Adrenal gland (tissue), 19 donors: ENCODE measurements at places on chromosomes 3 and 15. TPM values are rescaled to one million over a fixed set of nuclear protein-coding genes. Genes with fewer than 3 reads are reported as not detected.

DNA sequence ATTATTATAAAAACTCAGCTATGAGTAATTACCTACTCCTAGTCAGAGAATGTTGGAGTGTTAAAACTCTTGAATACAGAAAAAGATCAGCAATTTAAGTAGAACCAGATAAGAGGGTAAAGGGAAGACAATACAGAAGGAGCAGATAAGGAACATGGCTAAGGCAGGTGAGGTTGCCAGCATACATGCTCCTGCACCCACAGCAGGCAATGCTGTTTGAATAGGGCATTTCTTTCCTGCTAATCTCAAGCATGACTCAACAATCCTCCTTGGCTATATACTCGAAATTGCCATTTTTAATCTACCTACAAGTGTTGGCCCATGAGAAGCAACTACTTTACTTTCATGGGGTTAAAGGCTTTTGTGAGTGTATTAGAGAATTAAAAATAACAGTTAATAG is 494.5 kb downstream of the DIPK2A start:
- DNase-seq = no peak

DNA sequence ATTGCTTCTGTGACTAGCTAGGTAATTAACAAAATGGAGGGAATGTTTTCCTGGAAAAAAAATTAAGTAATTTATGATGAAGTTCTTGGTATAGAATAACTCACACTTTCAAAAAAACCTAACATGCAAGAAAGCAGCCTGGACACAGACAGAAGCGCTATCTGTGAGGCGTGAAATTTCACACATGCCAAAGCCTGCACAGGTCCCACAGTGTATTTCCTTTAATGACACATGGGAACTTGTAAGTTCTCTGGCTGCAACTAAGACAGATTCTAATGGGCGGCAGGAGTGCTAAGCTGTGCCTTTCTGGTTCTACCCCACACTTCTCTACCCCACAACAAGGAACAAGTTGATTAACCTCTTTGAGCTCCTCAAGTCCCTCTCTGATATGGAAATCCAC is 84.9 kb upstream of the NEO1 start:
- DNase-seq = no peak

GRCh38 chr3:99534951-99535704 is 103.3 kb upstream of the COL8A1 start:
- DNase-seq = no peak

DNA sequence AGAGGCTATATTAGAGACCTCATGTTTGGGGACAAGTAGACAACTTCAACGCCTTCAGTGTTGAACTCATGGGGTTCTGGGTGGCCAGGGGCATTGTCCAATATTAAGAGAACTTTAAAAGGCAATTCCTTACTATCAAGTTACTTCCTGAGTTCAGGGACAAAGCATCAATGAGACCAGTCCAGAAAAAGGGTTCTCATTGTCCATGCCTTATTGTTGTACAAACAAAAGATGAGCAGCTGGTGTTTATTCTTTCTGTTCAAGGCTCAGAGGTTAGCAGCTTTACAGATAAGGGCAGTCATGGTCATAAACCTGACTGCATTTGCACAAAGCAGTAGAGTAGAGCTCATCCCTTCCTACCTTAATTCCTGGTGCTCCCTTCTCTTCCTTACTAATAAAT is 18.5 kb upstream of the PDHB start:
- DNase-seq = no peak

- no peak for DNase-seq
Measured at GRCh38 chr3:119140466-119140865, 5.5 kb upstream of the TEX55 start.

GRCh38 chr15:98146031-98146820 is 185.7 kb downstream of the ARRDC4 start:
- DNase-seq = no peak

DNA sequence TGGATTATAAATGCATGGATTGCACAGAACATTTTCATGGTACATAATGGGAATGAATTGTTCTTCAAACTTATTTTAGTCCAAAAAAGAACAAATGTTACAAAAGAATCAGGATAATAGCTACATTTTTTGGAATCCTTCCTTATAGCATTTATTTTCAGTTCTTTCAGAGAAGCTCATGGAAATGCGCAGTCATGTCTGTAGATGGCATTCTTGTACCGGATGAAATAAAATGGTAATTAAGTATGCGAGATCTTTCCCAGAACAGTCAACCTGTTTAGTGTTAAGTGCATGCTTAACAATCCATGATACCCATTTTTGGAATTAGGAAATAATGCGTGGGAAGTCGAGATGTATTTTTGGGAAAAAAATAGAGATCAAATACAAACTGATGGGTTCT is 38.2 kb upstream of the GOLGA8B start:
- DNase-seq = no peak

DNA sequence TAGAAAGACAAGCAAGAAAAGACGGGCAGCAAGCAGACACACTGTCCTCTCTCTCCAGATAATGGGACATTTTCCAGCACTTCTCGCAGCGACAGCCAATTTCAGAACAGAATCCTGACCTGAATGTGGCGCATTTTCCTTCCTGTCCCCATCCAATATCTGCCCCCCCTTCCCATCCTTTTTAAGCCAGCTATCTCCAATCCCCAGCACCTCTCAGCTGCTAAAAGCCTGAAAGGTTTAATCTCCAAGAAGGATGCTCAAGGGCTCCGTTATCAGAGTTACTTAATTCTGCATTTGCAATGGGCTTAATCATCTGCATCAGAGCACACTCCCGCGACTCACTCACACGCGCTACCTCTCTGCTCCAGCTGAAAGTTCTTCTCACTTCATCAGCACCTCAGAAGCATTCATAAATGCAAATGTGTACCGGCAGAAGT is 50.5 kb downstream of the SRGAP3 start:
- no peak for DNase-seq

DNA sequence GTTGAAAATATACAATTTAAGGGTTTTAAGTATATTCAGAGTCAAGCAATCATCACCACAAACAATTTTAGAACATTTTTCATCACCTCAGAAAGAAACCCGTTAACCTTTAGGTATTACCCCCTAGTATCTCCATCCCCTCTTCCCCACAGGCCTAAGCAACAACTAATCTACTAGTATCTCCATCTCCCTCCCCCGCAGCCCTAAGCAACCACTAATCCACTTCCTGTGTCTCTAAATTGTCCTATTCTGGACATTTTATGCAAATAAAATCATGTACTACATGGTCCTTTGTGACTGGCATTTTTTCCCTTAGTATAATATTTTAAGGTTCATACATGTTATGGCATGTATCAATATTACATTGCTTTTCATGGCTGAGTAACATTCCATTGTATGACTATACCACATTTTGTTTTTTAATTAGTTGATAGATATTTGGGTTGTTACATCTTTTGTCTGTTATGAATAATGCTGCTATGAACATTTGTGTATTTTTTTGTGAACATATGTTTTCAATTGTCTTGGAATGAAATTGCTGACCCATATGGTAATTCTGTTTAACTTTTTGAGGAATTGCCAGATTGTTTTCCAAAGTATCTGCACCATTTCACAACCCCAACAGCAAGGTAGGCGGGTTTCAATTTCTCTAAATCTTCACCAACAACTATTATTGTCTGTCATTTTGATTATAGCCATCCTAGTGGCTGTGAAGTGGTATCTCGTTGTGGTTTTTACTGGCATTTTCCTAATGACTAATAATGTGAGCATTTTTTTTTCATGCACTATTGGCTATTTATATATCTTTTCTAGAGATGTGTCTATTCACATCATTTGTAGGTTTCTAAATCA is 215.6 kb upstream of the CD96 start:
- DNase-seq = no peak

DNA sequence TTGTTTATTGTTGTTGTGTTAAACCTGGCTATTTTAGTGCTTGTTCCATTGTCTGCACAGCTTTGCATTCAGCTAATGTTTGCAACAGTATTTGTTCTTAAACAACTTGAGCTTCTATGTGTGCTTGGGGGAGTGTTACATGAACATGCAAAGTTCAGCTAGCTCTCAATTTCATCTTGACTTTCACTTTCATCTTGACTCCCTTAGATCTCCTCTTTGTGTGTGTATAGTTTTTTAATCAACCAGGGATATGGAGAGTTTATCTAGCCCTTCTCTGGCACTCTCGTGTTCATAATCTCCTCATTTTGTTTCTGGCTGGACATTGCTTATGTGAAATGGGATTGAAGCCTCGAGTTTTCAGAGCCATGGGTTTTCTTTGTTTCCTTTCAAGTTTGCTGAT is 212.4 kb upstream of the ZBTB20 start:
- DNase-seq = no peak

- DNase-seq = no peak
Measured at GRCh38 chr3:17028363-17028762, 143.6 kb downstream of the PLCL2 start.

GRCh38 chr15:66779331-66780009 is 77.4 kb downstream of the SMAD6 start:
- DNase-seq = no peak

GRCh38 chr15:73704869-73705645 is 20.9 kb downstream of the CD276 start:
- DNase-seq = peak; percentile 56

- peak; percentile 72 for DNase-seq
Measured at GRCh38 chr3:66376568-66376967, 124.3 kb downstream of the LRIG1 start.

- no peak for DNase-seq
Measured at GRCh38 chr3:18111796-18112232, 313.3 kb downstream of the SATB1 start.

GRCh38 chr15:99983886-99984286 is 250.6 kb upstream of the LYSMD4 start:
- no peak for DNase-seq

The PLA2G4E gene
- not detected for polyA plus RNA-seq

The USP50 gene
- not detected for polyA plus RNA-seq

The ECE2 gene
- polyA plus RNA-seq = 8.2 TPM

The INKA1 gene
- 15.2 TPM for polyA plus RNA-seq

The MYD88 gene
- 29.9 TPM for polyA plus RNA-seq

The UBAP1L gene
- 34.9 TPM for polyA plus RNA-seq

The CCRL2 gene
- 6.8 TPM for polyA plus RNA-seq

The CACNA2D3 gene
- polyA plus RNA-seq = 2.2 TPM

The CCDC174 gene
- polyA plus RNA-seq = 26.1 TPM

The MAGEF1 gene
- 24.2 TPM for polyA plus RNA-seq

The IFT80 gene
- 16.7 TPM for polyA plus RNA-seq
